ENCODE measurements at places on chromosomes 5 and 9. TPM values are rescaled to one million over a fixed set of nuclear protein-coding genes. Genes with fewer than 3 reads are reported as not detected.

AQP3 gene
- total RNA-seq: 116 TPM

DNA sequence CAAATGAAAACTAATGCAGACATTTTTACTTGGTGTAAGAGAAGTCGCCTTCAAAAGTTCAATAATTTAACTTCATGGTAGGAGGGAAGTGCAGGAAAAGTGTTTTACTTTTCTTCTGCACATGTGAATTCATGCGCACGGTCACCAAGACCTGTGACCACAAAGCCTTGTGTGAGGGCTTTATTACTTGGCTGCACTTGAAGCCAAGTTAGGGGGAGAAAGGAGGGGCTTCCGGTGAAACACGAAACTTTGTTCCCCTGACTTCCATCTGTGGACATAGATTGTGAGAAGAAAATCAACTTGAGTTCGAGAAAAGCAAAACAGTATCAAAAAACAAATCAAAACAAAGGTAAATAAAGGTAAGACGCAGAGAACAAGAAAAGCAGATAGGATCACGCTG lies 239.9 kb downstream of the ROR2 start:
- DNase-seq: no peak

SHOC1 gene
- not detected for total RNA-seq

DNA sequence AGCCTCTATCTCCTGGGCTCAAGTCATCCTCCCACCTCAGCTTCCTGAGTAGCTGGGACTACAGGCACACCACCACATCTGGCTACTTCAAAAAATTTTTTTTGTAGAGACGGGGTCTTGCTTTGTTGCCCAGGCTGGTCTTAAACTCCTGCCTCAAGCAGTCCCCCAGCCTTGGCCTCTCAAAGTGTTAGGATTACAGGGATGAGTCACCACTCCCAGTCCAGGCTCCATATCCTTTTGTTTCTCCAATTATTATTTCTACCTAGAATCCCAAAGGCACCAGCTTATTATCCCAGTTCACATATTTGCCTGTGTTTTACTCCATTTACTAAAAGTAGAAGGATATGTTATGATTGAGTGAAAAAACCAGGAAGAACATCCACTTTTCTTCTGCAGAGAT lies 84.9 kb downstream of the TEK start:
- DNase-seq: no peak

DNA sequence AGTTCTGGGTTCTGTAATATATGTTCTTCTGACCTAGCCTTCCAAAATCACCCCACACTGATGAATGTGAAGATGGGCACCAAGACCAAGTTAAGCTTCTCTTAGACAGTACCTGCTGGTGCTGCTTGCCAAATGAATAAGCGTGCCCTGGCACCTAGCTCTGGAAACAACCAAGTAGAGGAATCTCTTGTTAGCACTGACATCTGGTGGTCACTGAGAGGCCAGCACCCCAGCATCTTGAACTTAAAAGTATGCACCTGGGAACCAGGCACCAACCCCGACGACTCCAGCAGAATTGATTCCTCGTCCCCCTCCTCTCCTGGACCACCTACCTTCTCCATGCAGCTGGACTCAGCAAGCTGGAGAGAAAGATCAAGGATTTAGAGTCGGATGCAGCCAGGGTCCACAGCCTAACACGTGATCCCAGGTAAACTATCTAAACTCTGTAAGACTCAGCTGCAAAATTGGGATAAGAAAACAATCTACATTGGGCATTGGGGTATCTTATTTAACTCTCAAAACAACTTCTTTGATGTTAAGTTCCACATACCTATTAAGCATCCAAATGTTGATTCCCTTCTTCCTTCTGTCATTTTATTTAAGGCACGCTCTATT lies 89.8 kb downstream of the SLC1A3 start:
- DNase-seq: peak; percentile 68

DHFR gene
- total RNA-seq: 3.9 TPM

DNA sequence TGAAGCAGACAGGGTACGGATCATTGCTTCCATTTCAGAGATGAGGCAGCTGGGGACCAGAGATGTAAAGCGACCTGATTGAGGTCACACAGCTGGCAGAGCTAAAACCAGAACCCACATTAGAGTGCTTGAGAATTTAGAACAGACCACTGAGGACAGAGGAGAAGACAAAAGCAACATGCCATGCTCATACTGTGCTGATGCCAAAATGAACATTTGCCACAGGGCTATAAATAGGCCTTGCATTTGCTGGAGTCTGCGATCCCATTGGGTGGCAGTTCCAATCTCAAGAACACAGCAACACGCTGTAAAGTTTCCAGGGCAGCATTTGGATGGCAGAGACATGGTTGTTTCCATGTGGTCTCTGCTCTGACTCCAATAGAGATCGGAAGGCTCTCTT lies 222.4 kb upstream of the TBC1D2 start:
- DNase-seq: no peak

FKBP15 gene
- 14.7 TPM for total RNA-seq

DNA sequence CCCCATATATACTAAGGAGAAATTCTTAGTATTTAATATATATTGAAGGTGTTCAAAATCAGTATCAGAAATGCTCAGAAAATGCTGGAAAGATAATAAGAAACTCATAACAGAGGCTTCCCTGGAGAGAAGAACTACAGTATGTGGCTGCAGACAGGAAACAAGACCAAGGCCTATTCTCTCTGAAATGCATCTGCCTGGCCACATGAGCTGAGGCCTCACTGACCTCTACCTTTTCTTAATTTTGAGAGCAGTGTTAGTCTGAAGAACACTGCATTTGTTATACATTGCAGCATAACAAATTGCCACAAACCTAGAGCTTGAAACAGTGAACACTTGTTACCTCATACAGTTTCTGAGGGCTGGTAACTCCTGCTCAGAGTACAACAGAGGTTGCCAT lies 133.4 kb upstream of the SPEF2 start:
- no peak for DNase-seq

ANKRD20A1 gene
- total RNA-seq: 2.6 TPM

MINAR2 gene
- not detected for total RNA-seq

- no peak for DNase-seq
Observed at GRCh38 chr9:130833031-130833990, 1.7 kb upstream of the ABL1 start.

ITK gene
- total RNA-seq: 0.33 TPM

- no peak for DNase-seq
Observed at GRCh38 chr9:4594994-4595393, 67.1 kb upstream of the PLPP6 start.

DNA sequence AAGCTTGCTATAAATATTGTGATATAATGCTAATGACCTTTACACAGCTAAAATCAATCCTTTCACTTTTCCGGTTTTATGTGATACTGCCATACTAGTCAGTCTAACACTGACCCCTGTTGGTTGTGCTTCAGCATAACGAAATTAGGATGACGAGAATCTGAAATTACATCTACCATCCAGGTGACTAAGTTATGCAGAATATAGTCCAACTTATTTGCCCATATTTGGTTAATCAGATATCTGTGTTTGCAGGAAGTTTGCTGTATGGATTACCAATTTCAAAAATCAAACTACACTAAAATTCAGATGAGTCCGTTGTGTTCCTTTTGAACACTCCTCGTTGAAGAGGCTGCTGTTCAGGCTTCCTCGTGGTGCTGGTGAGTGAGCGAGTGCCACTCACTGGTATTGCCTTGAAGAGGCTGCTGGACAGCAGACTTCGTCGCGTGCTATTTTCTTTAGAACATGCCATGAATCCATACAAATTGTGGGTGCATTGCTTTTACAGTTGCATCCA lies 32.5 kb downstream of the TENT4A start:
- DNase-seq: no peak

Data from right atrium auricular region (tissue), 2 donors.